AML-193 (cell line): ENCODE measurements at places on chromosomes 1 and 21.

GRCh38 chr1:221926441-221926840 is 184.6 kb upstream of the DUSP10 start:
- no peak for DNase-seq

DNA sequence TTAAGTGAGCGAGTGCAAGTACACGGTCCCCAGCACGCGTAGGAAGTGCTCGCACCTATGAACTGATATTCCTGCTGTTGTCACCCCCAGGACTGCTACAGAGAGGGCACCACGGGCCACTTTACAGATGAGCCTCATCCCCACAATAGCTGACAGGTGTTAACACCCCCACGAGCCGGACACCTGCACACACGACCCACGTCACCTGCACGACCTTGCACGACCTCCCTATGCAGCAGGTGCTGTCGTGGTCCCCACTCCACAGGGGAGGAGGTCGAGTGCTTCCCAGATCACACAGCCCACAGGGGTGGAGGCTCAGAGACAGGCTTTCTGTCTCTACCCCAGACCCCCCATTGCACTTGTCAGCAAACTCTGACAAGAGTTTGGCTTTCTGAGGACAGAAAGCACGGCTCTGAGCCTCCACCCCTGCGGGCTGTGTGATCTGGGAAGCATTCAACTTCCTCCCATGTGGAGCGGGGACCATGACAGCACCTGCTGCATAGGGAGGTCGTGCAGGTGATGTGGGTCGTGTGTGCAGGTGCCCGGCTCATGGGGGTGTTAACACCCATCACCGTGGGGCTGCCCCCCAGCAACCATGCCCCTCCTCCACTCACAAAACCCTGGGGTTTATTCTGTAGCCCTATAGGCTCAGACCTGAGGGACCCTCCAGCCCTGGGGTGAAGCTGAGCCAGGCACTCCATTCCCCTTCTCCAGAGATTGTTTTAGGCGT is 80.8 kb downstream of the MATN1 start:
- no peak for DNase-seq

DNA sequence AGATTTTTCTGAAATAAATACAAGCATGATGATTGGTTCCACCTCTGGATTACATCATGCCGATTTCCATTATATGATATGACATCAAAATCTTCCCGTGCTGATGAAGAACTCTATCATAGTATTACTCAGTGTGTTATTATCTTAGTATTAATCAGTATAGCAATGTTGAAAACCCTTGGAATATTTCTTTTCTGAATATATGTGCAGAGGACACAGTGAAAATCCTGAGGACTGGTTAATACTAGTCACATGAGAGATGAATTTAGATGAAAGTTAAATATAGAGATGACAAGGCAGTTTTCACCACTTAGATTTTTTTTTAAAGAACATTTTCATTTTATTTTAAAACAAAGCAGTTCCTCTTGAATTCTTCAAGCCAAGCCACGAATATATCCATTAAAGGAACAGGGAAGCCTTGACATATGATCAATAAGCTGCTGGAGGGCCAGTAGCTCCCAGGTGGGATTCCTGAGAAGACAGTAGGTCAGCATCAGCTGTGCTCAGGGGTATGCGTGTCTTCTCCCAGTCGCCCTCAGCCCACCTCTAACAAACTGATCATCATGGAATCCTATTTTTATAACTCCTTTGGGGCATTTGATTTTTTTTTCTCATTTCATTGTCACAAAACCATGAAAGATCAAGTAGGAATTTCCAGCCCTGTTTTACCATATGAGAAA is 56.2 kb upstream of the UBE2U start:
- no peak for DNase-seq

DNA sequence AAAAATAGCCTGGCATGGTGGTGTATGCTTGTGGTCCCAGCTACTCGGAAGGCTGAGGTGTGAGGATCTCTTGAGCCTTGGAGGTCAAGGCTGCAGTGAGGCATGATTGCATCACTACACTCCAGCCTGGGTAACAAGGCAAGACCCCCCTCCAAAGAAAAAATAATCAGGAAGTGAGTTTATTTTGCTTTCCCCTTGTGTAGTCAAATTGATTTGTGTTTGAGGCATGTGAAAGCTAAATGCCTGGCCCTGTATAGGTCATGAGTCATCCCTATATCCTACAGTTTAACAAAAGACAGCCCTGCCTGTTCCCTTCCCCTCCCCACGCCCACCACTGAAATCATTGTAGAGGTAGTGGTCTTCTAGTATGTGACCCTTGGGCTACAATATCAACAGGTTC is 241.4 kb upstream of the JUN start:
- no peak for DNase-seq

DNA sequence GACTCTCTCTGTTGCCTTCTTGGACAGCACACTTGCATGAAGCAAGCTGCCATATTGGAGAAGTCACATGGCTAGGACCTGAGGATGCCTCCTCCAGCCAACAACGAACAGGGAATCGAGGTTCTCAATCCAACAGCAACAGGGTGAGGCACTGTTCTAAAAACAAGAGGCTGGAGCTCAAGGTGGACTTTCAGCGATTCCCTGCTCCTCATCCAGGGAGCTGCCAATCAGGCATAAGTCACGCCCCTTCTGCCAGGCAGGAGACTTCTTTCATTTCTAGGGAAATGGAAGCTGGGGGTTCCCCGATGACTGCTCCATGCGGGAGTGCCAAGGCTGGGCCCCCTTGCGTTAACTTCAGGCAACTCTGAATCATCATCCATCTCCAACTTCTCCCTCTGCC is 22.7 kb upstream of the IFNAR1 start:
- DNase-seq = no peak

DNA sequence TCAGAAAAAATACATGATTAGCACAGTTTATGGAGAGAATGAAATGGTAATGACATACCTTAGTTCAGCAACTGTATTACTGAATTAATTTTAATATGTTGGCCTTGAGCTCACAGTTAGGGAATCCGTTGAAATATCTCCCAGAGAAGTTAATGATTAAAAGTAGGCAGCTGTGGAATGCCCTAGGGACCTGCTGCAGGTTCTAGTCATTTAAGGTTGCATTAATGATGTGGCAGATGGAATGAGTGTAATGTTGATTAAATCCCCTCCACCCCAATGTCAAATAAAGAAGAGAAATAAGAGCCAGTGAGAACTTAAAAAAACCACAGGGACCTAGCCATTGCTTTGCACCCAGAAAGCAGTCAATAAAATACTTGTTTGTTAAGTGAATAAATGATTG is 40.3 kb upstream of the TRIM45 start:
- no peak for DNase-seq

- no peak for DNase-seq
Measured at GRCh38 chr1:100524355-100524754, 13.6 kb upstream of the GPR88 start.

GRCh38 chr1:162077648-162078299 is 8.3 kb downstream of the NOS1AP start:
- no peak for DNase-seq
